HCEC 1CT (cell line): ENCODE measurements at places on chromosomes 6 and 20.

- peak; percentile 83 for DNase-seq
Measured at GRCh38 chr6:1024587-1024986, 287.3 kb upstream of the FOXQ1 start.

DNA sequence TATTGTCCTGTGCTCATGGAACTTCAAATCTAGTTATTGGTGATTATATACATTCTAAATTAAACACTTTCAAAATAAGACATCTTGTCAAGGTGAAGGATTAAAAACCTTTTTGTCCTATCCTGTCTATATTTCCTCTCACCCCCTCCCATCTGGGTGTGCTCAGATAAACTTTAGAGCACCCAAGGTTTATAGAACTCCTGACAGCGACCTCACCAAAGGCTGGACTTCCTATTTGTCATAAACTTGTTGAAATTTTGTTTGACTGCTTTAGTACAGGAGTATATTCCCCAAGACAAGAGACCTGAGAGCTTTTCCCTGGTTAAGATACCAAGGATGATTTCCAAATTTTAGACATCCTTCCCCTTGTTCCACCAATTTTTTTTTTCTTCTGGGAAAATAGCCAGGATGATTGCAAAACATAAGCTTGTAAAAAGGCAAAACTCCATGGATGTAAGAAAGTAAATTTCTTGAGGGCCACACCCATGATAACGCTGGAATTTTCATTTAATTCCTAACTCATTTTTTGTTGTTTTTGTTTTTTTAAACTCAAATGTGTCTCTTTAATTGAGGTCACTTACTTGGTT lies 33.0 kb downstream of the CARMIL1 start:
- DNase-seq, result peak; percentile 80

GRCh38 chr20:3663031-3663701 lies at the start of gene GFRA4:
Gene GFRA4, minus strand, starts transcription at chr20:3663399. Its CDS starts 0 bp downstream, at chr20:3663399.
- no peak for DNase-seq

DNA sequence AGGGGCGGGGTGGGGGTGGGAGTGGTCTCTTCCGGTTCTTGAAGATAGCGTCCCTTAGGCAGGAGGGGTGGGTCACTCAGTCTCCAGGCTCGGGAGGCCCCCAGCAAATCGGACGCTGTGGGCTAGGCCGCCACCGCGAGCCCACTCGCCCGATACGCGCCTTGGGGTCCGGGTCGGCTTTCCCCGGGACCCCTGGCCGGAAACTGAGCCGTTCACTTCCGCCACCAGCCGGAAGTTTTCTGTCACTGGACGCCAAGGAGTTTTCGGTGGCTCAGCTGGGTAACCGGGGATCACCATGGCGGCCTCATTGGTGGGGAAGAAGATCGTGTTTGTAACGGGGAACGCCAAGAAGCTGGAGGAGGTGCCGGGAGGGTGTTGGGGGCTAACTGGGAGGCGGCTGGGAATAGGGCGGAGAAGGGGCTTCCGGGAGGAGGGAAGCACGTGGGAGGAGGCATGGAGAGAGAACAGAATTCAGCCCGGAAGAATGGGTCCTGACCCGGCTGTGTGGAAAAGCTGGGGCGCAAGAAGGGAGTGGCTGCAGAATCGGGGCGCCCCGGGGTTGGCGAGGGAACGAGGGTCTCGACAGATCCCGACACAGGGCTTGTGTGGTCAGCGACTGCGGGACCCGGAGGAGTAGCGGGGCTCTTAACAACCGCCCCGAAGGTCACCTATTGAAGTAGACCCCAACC lies at the start of gene ITPA:
Gene ITPA, plus strand, starts transcription at position 242 of the 689 bp plus-strand sequence. Its CDS starts 54 bp downstream, at position 296.
- peak; percentile 34 for DNase-seq
